HS-5 (cell line): ENCODE measurements at places on chromosomes 2 and 18.

DNA sequence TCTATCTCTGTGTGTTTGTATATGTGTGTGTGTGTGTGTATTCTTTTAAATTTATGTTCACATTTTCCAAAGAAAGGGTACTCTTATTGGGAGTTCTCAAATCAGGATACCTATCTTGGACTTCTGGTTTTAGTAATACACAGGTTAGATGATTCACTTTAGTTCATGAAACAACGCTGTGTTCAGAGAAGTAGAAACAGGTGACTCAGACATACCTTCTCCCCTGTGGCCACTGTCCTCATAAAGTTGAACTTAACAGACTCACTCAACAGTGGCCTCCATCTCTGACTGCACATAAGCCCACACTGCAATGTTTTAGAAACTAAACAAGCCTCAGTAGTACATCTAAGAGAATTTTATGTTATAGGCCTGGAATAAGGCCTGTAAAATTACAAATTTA lies 566.6 kb upstream of the VRK2 start:
- DNase-seq: no peak

DNA sequence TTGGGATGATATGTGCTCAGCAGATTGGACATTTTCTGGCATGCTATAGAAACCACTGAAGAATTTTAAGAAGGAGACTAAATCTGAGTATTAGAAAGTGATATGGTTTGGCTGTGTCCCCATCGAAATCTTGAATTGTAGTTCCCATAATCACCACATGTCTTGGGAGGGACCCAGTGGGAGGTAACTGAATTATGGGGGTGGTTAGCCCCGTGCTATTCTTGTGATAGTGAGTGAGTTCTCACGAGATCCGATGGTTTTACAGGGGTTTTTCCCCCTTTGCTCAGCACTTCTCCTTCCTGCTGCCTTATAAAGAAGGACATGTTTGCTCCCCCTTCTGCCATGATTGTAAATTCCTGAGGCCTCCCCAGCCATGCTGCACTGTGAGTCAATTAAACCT lies 535.9 kb upstream of the VRK2 start:
- no peak for DNase-seq

DNA sequence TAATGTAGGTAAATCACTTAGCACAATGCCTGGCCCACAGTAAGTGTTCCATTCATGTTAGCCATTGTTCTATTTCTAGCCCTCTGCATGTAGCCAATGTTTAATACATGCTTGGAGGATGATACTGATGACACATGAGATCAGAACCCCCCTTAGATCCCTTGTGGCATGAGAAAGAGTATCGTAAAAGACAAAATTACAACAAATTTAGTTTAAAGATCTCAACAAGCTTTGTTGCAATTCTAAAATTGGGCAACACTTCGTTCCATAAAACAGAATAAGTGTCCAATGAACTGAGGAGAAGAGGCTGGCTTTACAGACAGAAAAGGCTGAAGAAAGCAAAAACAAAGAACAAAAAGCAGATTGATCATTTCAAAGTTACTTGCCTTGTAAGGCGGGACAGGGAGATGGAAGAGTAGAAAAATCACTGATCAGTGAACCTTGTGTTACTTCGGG lies 148.7 kb upstream of the SLC1A4 start:
- DNase-seq: no peak

DNA sequence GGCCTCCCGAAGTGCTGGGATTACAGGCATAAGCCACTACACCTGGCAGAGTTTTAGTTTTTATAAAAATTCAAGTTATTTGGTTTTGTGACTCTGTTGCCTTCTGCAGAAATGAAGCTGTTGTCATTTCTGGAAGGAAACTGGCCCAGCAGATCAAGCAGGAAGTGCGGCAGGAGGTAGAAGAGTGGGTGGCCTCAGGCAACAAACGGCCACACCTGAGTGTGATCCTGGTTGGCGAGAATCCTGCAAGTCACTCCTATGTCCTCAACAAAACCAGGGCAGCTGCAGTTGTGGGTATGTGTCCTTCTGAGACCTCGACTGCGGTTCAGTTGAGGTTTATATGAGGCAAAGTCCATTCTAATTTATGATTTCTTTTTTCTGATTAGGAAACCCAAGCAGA lies 7.2 kb downstream of the MTHFD2 start:
- DNase-seq: no peak

GRCh38 chr2:157228946-157229345 lies 28.6 kb upstream of the GALNT5 start:
- DNase-seq: no peak

DNA sequence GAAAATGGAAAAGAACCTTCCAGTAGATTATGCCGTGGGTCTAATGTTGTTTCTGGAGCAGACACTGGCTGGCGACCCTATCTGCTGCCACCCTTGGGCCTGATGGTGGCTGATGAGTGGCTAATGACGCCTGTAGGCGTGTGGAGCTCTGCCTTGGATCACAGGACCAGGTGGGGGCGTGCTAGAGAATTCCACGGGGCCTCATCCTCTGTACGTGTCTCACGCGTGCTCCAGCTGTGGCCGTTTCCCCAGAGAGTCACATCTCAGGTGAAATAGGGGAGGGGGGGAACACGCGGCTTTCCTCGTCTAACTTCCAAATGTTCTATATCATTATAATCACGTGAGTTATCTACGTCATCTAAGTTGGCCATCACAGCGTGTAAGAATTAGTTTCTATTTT lies 160.9 kb upstream of the SMIM21 start:
- DNase-seq: no peak

GRCh38 chr2:25804338-25804737 lies 73.9 kb downstream of the ASXL2 start:
- DNase-seq: no peak

DNA sequence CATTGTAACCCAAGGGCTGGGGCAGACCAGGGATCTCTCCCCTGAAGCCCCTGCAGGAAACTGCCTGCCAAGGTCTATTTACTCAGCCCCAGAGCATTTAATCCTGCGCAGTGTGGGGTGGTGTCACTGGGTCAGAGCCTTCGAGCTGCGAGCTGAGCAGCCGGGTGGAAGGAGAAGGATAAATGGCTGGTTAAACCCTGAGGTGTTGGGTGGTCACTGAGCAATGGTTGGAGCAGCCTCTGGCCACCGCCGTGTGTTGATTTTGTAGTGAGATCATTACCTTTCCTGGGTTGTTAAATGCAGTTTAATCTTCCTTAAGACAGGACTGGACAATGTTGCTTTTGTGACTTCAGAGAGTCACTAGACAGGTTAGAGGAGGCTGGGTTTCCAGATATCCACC lies 98.1 kb downstream of the SETBP1 start:
- DNase-seq: no peak

- no peak for DNase-seq
These were observed 18.2 kb downstream of the CDKL4 start for GRCh38 chr2:39225567-39225966.

- peak; percentile 90 for DNase-seq
These were observed 175.7 kb upstream of the RND3 start for GRCh38 chr2:150663143-150663542.

DNA sequence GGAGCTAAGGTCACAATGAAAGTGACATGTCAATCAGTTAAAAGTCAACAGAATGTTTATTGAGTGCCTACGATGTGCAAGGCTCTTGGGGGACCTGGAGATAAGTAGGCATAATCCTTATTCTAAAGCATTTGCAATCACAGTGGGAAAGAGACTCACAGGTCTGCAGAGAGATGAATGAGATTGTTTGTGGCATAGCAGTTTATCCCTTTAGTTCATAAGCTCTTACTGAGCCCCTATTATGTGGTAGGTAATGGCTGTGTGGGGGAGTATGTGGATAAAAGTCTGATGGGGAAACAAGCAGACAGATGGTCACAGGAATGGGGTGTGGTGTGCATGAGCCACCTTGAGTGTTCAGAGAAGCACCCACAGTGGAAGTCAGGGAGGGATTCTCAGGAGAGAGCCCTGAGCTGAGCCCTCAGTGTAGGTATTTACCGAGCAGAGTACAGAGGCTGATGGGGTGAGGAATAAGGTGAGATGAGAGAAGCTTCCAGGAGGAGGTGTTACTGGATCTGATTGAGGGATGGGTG lies 48.1 kb downstream of the EMILIN2 start:
- DNase-seq: no peak

- no peak for DNase-seq
These were observed 20.5 kb upstream of the TET3 start for GRCh38 chr2:73964223-73964622.

DNA sequence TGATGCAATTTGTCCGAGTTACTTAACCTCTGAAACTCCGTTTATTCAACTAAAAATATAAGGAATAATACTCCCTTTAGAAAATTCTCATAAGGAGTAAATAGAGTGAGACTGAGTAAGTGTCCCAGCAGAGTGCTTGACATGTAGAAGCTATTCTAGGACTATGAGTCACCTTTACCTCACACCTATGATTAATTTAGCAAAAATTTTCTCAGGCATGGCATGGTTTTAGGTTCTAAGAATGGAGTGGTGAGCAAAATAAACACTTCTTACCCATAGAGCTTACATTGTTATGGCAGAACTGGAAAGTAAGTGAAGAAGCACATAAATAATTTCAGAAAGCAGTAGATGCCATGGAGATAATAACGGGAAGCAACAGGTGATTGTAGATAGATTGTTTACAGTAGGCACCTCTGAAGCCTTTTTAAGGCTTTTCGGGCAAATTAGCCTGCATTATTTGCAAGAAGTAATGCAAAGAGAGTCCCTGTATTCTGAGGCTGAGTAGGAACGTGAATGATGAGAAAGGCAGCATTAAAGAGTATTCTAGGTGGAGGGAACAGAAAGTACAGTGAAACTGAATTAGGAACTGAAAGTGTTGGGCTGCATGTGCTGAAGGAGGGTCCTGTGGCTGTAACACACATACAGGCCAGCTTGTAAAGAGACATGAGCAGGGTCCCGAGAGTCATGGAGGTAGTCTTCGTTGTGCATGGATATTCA lies 209.2 kb downstream of the ZNF407 start:
- DNase-seq: peak; percentile 69

- no peak for DNase-seq
These were observed 99.7 kb downstream of the ICA1L start for GRCh38 chr2:202771741-202772460.

- DNase-seq: no peak
These were observed 48.7 kb downstream of the TRIP12 start for GRCh38 chr2:229873123-229873581.

GRCh38 chr2:48315896-48316194 lies 214.1 kb upstream of the STON1 start:
- no peak for DNase-seq

DNA sequence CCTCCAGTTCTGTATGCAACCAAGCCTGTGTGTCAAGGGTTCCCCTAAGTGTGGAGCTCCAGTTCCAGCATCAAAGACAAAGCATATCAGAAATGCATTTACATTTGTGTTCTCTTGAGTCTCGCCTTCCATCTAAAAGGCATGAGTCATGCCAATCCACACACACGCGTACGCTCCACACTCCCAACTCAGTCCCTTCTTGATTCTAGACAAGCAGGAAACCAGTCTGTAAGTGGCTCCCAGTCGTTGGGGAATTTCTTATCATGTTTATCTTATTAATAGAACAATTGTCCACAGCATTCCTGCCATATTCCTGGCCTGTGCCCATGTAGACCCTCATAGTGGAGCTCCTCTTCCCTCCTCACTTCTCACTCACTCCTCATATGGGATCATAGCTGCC lies 86.4 kb upstream of the SLC35G4 start:
- DNase-seq: no peak

GRCh38 chr18:13710414-13710831 lies 15.9 kb downstream of the FAM210A start:
- DNase-seq: peak; percentile 65

DNA sequence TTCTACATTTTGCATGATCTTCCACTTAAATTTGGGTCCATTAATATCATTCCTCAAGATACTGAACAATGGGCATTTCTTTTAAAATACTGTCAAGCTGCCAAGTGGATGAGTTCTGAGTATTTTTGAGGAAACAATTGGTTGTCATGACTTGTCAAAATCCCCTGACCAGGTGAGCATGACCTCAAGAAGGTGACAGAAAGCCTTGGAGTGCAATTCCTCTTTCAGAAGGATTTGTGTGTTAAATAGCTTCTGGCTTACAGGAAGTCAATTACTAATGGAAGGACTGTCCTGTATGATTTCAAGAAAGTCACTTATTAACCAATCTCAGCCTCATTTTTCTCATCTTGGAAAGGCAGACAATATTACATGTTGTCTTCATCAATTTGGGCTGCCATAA lies 460.6 kb downstream of the TSN start:
- DNase-seq: no peak

- no peak for DNase-seq
These were observed 229.2 kb downstream of the LDLRAD4 start for GRCh38 chr18:13447621-13448334.

DNA sequence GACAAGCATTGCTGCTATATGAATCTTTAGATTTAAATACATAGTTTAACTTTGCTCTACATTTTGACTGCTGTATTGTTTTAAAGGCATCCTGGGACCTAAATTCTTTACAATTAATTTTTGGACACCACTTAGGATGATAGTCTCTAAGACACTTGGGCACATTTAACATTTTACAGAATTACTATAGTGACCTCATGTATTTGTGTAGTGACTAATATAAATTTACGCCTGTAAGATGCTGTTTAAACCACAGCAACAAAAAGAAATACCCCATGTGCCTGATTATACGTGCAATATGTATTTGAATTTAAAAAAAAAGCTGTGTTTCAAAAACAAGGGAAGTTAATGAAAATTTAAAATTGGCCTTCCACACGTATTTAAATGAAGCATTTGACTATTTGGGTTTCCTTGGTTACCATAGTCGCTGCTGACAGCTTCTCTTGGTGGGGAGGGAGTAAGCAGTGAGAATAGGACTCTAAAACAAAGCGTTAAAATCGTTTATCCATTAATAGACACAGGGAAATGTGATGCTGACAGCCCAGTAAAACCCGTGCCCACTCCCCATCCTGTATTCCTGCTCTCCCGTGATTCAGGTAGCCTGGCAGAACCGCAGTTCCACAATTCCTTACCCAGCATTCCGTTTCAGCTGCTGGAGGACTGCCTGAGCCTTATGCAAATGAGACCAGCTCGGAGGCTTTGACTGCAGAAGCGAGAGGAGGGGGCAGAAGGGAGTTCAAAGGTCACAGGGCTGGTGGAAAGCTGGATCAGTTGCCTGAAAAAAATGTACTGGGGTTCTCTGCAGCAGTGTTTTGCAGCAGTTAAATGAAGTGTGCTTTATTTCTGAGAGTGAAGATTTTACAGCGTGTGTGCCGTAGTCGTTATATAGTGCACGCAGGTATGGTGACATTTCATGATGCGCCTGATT lies 104.3 kb downstream of the CSRNP3 start:
- no peak for DNase-seq

GRCh38 chr2:120511947-120512710 lies 166.2 kb downstream of the INHBB start:
- DNase-seq: no peak

GRCh38 chr18:59867337-59868104 lies 32.3 kb upstream of the PMAIP1 start:
- DNase-seq: no peak

GRCh38 chr2:17190527-17190926 lies 327.7 kb downstream of the RAD51AP2 start:
- DNase-seq: no peak

- no peak for DNase-seq
These were observed 133.5 kb downstream of the TFCP2L1 start for GRCh38 chr2:121151311-121152109.

GRCh38 chr2:36399050-36399449 lies 43.5 kb downstream of the CRIM1 start:
- no peak for DNase-seq
